Caki2 (cell line): ENCODE measurements at places on chromosomes 7 and 10.
A peak's percentile ranks its signal among the peaks of the same experiment; 100 is the strongest.

DNA sequence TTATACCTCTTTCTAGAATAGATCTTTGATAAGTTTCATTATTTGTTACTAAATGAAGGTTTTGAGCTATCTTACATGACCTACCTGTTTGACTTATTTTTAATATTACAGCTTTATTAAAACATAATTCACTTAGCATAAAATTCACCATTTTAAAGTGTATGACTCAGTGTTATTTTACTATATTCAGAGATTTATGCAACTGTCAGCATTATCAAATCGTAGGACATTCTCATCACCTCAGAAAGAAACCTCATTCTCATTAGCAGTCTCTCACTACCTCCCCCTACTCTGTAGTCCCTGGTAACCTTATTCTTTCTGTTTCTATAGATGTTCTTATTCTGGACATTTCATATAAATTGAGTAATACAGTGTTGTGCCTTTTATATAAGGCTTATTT is 207.9 kb upstream of the FOXP2 start:
- DNase-seq: no peak

GRCh38 chr7:70736715-70737460 is 395.1 kb upstream of the GALNT17 start:
- peak; percentile 44 for DNase-seq

DNA sequence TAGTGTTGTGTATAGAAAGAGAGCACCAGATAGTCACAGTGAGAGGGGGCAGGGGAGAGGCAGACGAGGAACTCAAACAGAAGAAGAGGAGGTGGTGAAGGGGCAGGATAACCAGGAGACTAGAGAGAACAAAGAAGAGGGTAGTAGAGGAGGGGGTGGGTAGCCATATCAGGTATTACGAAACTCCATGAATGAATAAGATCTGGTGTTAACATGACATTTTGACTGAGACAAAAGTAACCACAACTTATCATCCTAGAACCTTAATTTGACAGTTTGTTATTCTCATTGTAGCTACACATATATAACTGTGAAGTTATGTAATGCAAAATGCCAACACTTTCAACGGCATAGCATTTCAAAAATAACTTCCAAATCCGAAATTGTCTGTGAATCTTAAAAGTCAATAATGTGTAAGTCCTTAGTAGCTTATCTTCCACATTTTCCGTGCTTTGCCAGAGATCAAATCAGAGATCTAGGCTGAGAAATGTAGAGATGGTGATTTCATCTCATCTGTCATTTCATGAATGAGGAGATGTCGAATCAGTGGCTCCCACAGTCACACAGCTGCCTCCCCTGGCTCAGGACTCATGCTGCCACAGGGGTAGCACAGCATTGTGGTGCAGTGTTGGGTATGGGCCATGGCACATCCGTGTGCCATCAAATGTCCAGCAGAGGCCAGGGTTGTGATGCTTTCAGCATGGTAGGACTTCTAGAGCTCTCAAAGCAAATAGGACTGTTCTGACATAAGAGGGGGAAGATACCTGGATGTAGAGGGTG is 202.1 kb downstream of the HECW1 start:
- DNase-seq: no peak

- no peak for DNase-seq
Measured at GRCh38 chr7:35725280-35725680, 30.3 kb upstream of the HERPUD2 start.

DNA sequence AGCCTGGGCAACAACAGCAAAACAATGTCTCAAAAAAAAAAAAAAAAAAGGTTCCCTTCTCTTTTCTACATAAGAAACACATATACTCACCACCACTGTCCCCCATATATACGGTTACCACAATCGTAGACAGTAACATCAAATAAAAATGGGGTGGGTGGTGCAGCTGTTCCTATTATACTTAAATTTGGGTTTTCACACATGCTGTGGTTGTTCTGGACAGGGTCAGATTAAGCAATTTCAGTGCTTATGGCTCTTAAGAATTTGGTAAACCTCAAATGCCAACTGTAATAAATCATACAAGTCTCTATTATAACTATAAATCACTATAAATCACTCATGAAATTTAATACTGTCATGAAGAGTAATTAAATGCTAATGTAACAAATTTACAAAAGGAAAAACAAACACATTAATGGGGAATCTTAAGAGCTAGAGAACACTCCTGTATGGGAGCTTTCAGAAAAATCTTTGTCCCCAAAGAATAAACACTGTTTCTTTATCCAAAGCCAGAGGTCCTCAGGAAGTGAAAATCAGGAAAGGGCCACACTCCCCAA is 143.6 kb downstream of the GLI3 start:
- DNase-seq: no peak

- DNase-seq: no peak
Measured at GRCh38 chr7:139495580-139496125, 12.2 kb upstream of the KLRG2 start.

DNA sequence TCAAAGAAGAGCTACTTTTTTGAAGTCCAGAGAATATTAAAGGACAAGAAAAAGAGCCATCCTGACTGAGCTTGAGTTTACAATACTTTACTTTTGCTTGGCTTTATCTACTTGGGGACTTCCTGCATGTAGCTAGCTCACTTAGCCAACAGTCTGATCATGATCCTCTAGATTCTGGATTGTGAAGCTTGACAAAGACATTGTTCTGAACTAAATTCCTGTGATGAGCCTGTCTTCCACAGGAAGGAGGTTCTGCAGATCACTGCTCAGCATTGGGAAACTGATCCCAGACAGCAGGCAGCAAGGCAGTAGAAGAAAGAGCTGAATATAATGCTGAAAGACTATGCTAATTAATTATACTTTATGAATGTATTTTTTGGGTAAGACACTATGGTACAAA is 296.4 kb downstream of the DGKB start:
- DNase-seq: no peak

GRCh38 chr7:130683026-130683425 is 3.3 kb downstream of the TSGA13 start:
- no peak for DNase-seq

GRCh38 chr7:105245398-105246114 is 143.2 kb downstream of the SRPK2 start:
- DNase-seq: peak; percentile 47
